Muscle of arm (tissue), 14 donors: ENCODE measurements at places on chromosomes 13 and 19. TPM values are rescaled to one million over a fixed set of nuclear protein-coding genes. Genes with fewer than 3 reads are reported as not detected.

DNA sequence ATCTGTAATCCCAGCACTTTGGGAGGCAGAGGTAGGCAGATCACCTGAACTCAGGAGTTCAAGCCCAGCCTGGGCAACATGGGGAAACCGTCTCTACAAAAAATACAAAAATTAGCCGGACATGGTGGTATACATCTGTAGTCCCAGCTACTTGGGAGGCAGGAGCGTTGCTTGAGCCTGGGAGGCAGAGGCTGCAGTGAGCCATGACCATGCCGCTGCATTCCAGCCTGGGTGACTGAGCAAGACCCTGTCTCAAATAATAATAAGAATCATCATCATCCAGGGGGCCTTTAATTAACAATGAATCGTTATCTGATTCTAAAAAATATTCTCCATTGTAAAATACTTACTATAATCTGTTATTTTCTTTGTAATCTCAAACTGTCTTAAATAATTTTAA is 283.4 kb downstream of the DACH1 start:
- no peak for DNase-seq

GRCh38 chr19:3276341-3276799 is 51.9 kb downstream of the CELF5 start:
- DNase-seq: no peak

DNA sequence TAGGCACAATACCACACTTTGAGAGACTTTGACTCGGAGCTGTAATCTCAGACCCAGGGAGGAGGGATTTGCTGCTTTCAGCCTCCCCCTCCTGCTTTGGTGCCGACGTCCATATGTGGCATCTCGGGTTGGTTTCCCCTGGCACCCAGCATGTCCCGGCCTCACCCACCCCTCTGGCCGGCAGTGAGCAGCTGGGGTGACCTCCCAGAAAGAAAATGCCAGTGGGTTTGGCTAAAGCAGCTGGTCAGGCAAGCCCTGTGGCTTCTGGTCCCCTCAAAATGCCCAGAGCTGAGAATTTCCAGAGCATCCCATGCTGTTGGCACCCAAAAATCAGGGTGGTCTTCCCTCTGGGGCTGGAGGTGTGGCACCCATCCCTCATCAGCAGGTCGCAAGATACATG is 34.1 kb downstream of the INSR start:
- no peak for DNase-seq

- DNase-seq: no peak
These were observed 15.1 kb downstream of the PLK5 start for GRCh38 chr19:1538978-1539377.

DNA sequence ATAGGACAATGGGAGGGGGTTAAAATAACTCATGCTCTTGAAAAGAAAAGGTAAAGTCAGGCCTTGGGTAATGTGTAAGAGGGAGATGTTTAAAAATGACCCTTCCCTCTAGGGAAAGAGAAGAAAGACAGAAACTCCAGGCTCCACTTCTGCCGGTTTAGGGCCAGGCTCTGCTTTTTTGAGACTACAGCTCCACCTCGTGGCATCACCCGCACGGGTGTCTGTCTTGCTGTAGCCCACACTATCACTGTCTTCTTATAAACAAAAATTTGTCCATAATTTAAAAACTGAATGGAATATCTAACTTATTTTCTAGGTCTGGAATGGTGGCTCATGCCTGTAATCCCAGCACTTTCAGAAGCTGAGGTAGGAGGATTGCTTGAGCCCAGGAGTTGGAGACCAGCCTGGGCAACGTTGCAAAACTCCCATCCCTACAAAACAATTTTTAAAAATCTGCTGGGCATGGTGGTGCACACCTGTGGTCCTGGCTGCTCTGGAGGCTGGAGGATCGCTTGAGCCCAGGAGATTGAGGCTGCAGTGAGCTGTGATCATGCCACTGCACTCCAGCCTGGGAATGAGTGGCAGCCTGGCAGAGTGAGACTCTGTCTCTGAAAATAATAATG is 65.1 kb upstream of the GTF3A start:
- peak; percentile 68 for DNase-seq

GRCh38 chr19:47002853-47003610 is 16.6 kb upstream of the NPAS1 start:
- no peak for DNase-seq

Gene FPR2
- 0.15 TPM for polyA plus RNA-seq

Gene FTL
- polyA plus RNA-seq: not detected

- DNase-seq: no peak
These were observed 1.5 kb upstream of the ERICH4 start for GRCh38 chr19:41441321-41441945.

Gene CILP2
- polyA plus RNA-seq: 3.8 TPM
